NCI-H1436 treated with DMSO at 0.1 percent for 48 hours (cell line): ENCODE measurements at places on chromosomes 16 and 17.

DNA sequence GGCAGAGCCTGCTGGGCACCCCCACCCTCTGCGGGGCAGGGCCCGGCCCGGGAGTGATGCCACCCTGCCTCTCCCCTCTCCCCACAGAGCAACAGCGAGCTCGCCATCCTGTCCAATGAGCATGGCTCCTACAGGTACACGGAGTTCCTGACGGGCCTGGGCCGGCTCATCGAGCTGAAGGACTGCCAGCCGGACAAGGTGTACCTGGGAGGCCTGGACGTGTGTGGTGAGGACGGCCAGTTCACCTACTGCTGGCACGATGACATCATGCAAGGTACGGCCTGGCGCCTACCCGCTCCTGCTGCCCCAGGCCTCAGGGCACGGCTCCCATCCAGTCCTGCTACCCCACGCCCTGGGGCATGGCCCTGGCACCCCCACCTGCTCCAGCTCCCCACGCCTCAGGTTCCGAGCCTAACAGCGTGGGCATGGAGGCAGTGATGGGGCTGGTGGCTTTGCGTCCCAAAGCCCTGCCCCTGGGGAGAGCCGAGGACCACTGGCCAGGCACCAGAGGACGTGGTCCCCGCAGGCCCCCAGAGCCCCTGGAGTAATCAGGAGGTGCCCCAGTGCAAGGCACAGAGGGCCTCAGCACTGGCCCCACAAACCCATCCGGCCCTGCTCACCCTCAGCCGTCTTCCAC, 38.4 kb downstream of the TSC2 start:
- no peak for DNase-seq

- DNase-seq: no peak
Measured at GRCh38 chr16:22252317-22252716, 44.9 kb upstream of the POLR3E start.

- DNase-seq: peak; percentile 81
Measured at GRCh38 chr17:35587074-35587961, at the start of gene AP2B1. Gene AP2B1, plus strand, starts transcription at chr17:35587322. Its CDS starts 6,709 bp downstream, at chr17:35594031.

- no peak for DNase-seq
Measured at GRCh38 chr17:19664136-19664820, 15.7 kb downstream of the ALDH3A2 start.

DNA sequence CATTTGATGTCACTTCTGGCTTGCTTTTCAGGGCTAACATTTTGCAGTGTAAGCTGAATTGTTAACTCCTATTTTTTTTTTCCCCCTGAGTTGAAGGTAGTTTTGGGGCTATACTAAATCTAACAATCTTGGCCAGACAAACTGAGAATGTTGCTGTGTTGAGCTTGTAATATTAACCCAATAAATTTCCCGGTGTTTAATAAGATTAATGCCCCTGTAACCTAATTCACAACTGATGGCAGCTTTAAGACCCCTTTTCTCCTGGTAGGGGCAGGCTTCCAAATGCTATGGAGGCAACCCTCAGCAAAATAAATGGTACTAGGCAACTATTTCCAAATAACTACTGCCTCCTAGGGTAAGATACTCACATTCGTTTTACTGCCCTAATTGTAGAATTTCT, 549.6 kb upstream of the KIF2B start:
- DNase-seq: no peak

DNA sequence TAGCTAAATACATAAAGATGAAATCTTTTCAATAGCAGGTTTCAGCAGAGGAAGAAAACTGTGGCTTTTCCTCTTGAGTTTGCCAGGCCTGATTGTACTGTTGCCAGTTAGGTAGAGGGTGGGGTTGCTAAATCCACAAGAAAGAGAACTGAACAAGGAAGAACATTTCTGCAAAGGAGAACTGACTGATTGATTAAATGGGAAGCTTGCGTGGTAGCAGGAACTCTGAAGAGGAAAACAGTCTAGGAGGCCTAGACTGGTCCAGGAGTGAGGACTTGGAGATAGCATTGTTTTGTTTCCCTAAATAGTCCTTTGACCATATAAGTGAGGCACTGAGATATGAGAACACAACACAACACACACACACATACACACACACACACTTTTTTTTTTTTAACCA, 18.8 kb downstream of the LRRC36 start:
- DNase-seq: no peak

DNA sequence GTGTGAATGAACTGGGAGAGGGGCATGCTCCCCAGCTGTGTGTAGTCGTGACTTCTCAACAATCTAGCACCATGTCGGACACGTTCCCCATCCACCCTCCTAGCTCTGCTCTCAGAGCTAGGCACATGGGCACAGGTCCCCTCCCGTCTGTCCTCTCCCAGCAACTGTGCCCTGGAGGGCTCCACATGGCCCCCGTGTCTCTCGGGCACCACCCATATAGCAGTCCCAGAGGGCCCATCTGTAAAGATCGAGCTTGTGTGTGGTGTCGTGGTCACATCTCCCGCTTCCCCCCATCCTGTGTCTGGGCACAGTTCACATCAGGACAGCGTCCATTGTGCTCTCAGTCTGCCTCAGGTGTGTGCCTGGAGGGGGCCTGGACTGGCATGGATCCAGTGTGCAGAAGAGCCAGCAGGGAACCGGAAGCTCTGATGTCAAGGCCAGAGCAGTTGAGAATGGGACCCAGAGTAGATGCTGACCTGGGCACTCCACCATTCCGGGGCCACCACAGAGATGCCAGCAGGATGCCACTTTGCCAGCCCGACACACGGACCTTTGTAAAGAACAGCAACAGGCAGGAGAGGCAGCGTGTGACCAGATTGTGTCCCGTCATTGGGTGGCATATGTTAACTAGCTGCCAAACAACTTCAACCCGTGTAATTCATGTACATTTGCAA, 55.7 kb downstream of the MARF1 start:
- DNase-seq: no peak
